ENCODE measurements at places on chromosomes 3 and 15.
A peak's percentile ranks its signal among the peaks of the same experiment; 100 is the strongest.

- DNase-seq, result no peak
These were observed 2.2 kb downstream of the STARD9 start for GRCh38 chr15:42577514-42578031.

DNA sequence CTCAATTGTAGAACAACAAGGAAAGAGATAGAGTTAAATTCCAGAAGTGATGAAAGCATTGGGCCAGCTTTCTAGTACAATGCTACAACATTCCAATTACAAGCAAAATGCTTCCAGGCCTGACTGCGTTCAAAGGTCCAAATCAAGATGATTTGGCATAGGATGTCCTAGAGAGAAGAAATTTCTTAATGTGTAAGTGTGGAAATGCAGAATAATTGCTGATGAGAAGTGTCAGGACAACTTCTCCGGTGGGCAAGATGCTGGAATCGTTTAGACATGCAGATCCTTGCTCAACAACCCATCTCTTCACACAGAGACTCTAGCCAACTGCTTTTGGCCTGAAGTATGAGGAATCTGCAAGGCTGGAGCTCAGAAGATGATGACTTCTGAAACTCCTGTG lies 71.1 kb upstream of the PDZRN3 start:
- no peak for DNase-seq

DNA sequence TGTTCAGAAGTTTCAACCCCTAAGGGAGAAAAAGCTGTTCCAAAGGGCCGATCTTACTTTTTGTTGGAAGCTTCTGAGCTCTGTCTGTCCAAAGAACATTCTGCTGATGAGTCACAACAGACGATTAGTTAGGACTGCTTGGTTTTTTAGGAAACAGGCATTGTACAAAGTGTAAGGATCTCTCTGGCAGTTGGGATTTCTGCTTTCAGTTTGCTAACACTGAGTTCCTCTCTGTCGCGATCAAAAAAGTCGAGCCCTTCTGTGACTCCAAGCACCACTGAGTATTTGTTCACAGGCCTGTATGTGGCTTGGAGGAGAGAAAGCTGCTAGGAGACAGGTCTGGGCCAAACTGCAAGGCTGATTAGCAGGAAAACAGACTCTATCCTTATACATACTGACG lies 91.8 kb upstream of the PFN2 start:
- peak; percentile 56 for DNase-seq

GRCh38 chr15:35271371-35272043 lies 186.4 kb upstream of the NANOGP8 start:
- no peak for DNase-seq

GRCh38 chr3:119600732-119601131 lies 3.0 kb downstream of the PLA1A start:
- peak; percentile 64 for DNase-seq

DNA sequence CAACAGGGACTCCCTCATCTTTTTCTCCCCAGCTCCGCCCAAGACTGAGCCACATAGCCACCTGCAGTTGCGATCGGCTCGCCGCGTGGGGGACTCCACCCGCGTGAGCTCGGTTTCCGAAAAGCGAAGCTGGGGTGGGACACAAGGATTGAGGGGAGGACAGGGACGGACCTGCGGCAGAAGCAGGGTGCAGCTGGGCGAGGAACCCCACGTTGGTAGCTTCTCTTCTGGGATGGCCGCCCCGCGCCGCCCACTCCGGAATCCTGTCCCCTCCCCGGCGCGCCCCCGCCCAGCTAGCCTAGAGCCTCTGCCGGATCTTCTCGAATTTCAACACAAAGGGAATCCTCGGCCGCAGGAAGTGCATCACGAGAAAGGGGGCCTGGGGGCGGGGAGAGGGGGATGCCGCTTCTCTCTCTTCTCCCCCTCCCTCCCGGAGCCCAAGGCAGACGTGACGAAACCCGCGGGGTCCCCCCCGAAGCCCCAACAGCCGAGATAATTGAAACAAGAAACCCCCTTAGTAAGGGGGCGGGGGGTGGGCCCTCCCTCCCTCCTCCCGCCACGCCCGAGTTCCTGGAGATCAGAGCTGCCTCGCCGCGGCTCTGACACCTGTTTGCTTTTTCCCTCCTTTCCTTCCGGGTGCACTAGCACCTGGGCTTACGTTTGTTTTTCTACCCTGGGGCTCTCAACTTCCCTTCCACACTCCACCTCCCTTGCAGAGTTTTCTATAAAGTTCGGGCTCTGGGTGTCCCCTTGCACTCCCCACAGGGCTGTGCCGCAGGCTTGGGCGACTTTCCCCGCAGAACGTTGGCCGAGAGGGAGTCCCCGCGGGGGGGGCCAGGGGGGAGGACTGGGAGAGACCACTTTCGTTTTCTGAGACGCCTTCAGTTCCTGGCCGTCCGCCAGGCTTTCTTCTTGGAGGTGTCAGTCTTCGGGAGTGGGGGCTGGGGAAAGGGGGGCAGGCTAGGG lies 1.3 kb upstream of the KCNH8 start:
- DNase-seq, result peak; percentile 89

DNA sequence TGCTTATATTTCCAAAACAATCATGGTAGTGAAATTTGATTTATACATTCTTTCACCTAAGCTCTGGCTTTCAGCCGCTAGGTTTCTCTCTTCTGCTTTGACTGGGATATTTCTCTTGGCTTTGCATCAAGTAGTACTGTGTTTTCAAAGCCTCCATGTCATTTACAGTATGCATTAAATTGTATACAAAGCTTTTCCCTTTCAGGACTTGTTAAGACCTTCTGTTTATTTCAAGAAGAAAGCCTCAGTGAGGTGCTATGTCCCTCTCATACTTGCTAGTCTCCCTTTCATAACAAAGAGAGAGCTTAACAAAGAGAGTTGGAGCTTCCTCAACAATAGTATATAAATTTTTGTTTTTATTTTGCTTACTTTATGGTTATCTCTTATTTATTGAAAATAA lies 84.2 kb upstream of the SLC25A26 start:
- DNase-seq, result no peak

- peak; percentile 65 for DNase-seq
These were observed 238.0 kb downstream of the DOCK3 start for GRCh38 chr3:50912746-50913145.

DNA sequence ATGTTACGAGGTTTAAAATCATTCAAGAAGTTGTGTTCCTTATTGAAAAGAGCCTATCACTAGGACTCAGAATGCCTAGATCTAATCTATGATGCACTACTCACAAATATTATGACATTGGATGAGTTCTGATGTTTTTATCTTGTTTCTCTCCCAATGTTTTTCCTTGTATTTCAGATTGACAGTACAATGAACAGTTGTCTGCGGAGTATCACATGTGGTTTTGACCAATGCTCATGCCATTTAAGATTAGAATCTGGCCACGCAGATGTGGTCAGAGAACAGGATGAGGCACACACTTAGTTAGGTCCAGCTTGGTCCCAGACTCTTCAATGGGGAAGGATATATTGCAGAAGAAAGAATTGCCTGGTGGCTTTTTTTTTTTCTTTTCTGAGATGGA lies 25.6 kb upstream of the CCDC50 start:
- no peak for DNase-seq

DNA sequence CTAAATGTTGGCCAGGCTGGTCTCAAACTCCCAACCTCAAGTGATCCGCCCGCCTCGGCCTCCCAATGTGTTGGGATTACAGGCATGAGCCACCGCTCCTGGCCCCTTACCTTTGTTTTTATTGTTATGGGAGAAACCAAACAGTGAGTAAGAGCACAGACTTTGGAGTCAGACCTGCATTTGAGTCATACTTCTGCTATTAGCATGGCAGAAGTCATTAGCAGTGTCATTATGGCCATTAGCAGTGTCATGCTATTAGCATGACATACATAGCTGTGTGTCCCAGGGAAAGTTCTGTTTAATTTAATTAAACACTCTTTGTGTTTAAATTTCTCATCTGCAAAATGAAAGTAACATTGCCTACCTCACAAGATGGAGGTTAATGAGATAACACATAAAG lies 54.8 kb downstream of the SQOR start:
- no peak for DNase-seq

DNA sequence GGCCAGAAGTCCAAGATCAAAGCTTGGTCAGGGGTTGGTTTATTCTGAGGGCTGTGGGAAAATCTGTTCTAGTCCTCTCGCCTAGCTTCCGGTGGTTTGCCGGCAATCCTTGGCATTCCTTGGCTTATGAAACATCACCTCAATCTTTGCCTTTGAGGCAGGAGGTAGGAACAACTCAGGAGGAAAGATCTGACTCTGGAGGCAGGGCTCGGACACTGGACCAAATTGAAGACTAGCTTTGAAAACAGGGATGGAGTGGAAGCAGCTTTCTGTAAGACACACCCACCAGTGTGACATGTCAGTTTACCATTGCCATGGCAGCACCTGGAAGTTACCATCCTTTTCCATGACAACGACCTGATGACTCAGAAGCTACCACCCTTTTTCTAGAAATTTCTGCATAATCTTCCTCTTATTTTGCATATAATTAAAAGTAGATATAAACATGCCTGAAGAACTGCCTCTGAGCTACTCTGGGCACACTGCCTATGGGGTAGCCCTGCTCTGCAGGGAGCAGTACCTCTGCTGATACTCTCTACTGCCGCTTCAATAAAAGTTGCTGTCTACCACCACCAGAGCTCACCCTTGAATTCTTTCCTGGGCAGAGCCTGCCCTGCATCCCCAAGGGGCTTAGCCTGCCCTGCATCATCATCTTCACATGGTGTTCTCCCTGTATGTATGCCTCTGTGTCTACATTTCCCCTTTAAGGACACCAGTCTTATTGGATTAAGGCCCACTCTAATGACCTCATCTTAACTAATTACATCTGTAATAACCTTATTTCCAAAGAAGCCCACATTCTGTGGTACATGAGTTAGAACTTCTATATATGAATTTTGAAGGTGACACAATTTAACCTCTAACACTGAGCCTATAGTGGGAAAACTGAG lies 38.3 kb upstream of the TM4SF4 start:
- no peak for DNase-seq

DNA sequence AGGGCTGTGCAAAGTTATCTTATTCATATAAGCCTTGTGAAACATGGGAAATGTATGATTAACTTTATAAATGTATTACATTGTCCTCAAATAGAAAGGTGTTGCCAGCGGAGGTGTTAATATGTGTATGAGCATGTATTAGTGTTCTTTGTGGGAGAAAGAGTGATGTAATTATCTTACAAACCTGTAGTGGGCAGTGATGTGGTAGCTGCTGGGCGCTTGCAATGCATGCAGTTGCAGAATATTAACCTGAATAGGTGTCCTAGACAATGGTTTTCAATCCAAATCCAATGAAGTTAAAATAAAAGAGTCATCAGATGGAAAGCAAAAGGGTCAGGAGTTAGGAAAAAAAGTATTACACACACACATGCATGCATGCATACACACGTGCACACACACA lies 881.3 kb upstream of the CADM2 start:
- DNase-seq, result no peak

- DNase-seq, result no peak
These were observed 1222.9 kb downstream of the ZPLD1 start for GRCh38 chr3:103657756-103658155.

DNA sequence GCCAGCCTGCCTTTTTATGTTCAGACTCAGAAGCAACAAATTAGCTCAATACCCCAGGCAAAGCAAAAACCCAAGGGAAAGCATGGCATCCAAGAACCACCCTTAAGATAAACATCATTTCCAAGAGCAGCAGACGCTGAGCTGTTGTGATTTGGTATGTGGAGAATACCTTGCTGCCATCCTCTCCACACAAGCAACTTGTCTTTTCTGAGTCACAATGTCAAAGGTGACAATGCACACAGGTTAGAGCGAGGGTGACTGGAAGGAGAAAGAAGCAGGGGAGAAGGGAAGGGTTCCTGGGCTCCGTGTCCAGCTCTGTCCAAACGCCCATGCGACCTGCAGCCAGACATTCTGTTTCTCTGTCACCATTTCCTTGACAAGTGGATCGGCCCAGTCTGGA lies 6.0 kb downstream of the PCSK6 start:
- no peak for DNase-seq

- no peak for DNase-seq
These were observed 69.8 kb downstream of the SSUH2 start for GRCh38 chr3:8574670-8575322.

DNA sequence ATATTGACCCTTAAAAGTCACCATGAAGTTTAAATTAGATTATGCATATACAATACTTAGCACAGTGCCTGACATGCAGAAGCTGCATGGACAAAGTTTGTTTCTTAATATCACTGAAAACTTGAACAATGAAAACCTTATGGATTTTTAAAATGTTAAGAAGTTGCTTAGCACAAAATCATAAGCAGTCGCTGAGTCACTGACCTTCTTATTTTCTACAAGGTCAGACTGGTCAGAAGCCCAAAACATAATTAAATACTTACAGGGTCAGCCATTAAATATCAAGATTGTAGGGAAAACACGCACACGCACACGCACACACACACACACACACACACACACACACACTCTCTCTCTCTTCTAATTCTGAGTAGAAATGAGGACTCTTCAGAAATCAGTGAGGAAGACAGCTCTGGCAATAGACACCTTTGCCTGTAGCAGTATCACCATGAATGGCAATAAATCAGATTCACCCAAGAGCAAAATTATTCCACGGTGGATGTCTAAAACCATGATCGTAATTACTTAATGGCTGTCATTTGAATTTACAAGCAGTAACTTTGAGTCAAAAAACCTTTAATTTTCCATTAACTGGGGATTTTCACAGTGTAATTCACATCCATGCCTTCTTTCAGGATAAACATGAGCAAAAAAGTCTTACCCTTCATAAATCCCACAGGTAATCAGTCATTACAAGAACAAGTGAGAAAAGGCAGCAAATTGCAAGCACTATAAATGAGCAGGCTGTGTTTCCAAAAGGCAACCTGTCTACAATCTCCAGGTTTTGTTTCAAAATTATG lies 147.5 kb downstream of the OSBPL10 start:
- no peak for DNase-seq

- no peak for DNase-seq
These were observed 57.5 kb downstream of the RBMS3 start for GRCh38 chr3:29338377-29338776.

- DNase-seq, result no peak
These were observed 9.3 kb downstream of the PLA2G4B start for GRCh38 chr15:41847981-41848380.

DNA sequence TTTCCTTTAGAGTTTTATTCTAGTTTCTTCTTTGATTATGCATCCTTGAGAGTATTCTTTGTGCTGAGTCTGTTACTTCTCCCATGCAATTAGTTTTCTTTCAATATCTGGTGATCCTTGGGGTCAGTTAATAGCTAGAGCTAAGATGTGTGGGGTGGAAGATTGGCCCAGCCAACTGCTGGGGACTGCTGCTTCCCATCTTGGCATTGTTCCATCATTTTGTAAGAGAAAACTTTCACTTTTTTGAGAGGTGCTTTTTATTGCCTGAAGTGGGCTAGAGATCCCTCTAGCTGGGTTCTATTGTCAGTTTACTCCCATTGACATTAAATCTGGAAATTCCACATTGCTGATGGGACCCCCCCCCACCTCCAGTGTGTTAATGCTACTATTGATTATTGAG lies 15.4 kb downstream of the BCL2L10 start:
- DNase-seq, result no peak

Data from ELF-1 (cell line).